ENCODE measurements at places on chromosomes 13 and 19.

GRCh38 chr19:37361994-37362393 lies 8.9 kb upstream of the ZNF527 start:
- no peak for DNase-seq

DNA sequence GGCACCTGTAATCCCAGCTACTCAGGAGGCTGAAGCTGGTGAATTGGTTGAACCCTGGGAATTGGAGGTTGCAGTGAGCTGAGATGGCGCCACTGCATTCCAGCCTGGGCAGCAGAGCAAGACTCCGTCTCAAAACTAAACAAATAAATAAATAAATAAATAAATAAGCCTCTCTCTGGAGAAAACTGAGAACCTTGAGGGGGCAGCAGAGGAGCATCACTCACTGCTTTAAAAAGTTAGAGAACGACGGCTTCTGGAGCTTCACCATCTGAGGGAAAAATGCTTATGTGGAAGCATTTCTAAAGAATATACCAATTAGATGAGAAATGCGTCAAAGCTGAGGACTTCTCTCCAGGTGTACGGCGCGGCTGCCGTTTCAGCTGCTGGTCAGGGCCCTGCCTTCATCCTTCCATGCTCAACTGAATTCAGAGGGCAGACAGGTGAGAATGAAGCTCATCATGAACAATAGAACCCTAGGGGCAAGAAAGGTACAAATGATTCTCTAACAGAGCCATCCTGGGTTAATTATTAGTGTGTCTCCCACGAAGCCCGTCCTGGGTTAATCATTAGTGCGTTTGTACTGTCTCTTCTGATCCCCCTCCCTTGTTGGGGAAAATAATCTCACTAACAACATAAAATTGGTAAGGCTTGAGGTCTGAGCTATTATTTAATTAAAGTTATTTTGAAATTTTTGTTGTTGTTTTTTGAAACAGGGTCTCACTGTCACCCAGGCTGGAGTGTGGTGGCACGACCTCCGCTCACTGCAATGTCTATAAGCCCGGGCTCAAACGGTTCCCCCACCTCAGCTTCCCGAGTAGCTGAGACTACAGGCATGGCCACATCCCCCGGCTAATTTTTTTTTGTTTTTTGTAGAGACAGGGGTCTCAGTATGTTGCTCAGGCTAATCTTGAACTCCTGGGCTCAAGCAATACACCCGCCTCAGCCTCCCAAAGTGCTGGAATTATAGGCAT lies 80.1 kb downstream of the IPO5 start:
- DNase-seq, result no peak

DNA sequence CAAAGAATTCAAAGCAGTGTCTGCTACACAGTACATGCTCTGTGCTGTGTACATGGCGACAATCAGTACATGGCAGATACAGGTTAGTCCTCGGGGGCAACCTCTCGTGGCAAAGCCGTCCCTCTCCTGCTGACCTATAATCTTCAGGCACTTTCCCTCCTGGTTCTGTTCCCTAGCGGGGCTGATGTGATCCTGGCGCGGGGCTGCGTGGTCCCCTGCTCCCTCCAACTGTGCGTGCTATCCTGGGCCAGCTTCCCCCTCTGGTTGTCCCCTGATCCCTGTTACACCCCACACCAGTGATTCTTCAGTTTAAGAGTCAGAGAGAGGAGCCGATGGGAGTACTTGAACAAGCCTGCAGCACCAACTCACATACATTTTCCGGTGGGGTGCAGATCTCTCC lies 12.1 kb downstream of the MAG start:
- no peak for DNase-seq

- no peak for DNase-seq
Observed at GRCh38 chr13:33008946-33009722, 7.1 kb upstream of the KL start.

DNA sequence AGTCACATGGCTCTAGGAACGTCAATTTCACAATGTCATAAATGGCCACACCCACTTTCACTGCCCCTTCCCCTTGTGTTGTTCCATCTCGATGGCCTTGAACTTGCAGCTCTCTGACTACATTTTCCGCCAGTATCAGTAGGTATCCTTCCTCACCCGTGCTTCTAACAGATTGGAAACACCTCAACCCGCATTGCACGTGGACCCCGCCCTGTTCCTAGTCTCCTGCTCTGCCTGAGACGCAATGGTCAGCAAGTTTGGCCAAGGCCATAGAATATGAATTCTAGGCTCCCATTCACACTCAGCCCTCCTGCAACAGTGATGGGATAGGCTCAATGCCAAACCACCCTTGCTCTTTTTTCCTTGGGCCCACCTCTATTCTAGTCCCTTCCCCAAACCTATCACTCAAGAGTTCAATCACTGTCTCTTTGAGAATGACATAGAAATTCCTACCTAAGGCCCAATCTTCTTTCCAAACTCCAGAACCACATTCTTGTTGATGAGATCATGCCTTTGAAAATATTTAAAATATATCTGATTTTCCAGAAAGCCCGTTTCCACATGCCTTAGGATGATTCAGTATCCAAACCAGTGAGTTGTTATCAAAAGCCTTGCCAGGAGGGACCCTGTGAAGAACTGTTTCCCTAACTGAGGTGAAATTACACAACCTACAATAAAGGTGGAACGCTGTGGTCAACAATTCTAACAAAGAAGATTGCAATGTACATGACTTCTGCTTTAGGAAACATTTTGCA lies 334.6 kb downstream of the MYO16 start:
- DNase-seq, result no peak

DNA sequence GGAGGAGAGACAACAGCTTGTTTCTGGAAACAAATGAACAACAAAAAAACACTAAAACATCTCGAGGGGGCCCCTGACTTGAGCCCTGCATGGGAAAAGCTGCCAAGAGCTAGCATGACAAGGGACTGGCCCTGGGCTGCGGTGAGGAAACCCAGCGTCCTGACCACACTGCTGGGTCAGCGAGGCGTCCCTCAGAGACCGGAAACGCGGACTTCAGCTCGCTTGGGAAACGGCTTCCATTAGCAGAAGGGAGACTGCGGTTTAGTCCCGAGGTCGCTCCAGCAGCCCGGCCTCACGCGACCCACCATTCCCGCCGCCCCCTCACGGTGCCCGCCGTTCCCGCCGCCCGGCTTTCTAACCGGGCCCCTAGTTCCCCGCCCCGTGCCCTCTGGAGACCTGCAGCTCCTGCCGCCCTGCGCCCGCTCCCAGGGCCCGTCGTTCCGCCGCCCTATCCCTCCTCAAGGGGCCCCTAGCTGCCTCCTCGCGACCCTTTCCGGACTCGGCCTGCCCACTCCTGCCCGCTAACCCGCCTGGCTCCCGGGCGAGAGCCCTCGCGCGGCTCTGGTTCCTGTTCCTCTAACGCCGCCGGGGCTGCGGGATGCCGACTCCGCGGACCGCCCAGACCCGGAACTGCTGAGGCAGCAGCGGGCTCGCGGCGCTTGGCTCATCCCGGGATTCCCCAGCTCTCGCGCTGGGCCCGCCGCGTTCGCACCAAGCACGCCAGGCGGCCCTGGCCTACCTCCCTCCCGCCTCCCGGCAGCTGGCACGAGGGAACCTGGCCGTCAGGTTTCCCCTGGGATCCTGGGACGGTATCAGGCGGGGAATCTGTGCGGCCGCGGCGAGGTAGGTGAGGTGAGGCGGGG lies at the start of gene CCDC122:
Gene CCDC122, minus strand, starts transcription at position 849 of the 863 bp plus-strand sequence. CDS start 10,364 bp downstream, outside the sequence.
- DNase-seq, result no peak

Measured in NCI-H2081 treated with DMSO at 0.1 percent for 48 hours (cell line).